Stromal cell of bone marrow (primary cell): ENCODE measurements at places on chromosomes 5 and 9.
A peak's percentile ranks its signal among the peaks of the same experiment; 100 is the strongest.

DNA sequence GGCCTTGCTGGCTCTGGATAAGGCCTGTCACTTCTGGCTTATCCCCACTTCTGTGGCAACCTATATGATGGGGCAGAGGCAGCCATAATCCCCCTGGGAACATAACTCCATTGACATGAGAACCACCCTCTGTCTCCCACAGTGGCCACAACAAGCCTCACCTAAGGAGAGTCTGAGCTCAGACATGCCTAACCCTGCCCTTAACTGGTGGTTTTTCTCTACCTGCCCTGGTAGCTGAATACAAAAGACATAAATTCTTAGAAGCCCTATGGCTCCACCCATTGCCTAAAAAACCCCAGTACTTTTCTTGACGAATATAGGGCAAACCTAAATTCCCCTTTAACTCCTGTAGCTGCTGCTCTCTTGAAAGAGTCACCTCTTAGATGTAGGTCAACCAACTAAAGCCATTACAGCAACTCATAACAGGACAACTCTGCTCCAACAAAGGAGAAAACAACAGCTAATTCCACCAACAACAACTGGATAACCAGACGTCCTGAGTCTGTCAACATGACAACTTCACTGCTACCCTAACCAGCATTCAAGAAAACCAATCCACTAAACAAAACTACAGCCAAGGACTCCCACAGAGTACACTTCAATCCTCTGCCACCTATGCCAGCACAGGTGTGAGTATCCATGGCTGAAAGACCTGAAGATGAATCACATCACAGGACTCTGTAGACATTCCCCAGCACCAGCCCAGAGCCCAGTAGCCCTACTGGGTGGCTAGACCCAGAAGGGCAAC lies 427.7 kb downstream of the PRELID2 start:
- no peak for DNase-seq

DNA sequence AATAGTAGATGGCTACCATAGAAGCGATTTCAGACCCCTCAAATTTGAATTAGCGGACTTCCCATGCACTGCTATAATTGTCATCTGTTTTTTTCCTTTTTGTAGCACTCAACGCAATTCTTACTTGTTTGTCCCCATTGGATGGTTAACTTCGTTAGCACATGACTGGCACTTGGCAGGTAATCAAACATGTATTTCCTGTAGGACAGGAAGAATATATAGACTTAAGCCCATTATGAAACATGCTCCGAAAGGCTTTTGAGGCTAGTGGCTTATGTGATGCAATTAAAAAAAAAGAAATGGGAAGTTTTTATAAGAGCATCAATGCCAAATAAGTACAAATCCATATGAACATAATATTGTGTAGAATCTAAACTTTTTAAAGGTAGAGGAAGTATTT lies 301.2 kb downstream of the PSAT1 start:
- DNase-seq = no peak

GRCh38 chr9:17280350-17281012 lies 145.6 kb downstream of the CNTLN start:
- peak; percentile 11 for DNase-seq

GRCh38 chr5:138141734-138142133 lies 2.5 kb upstream of the NME5 start:
- DNase-seq = no peak

GRCh38 chr5:558871-559503 lies 34.7 kb upstream of the SLC9A3 start:
- no peak for DNase-seq
